ENCODE measurements at places on chromosomes 4 and X.

GRCh38 chr4:126582737-126583136 lies 1050.0 kb upstream of the INTU start:
- DNase-seq: no peak

GRCh38 chrX:101416691-101417090 lies 8.7 kb downstream of the HNRNPH2 start:
- DNase-seq: no peak

DNA sequence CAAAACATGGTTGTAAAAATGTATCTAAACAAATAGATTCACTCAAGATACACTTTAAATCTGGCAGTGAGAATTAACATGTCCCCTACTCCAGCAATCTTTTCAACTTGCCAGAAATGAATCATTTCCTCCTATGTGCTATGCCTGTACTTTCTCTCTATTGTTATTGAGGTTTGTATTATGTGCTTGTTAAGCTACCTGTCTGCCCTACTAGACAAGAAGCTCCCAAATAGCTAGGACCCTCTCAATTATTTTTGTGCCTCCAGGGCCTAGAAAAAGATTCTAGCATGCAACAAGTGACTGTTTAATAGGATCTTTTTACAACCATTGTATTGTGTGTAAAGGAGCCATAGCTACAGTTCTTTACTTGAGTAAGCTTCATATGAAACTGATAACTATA lies 3.5 kb upstream of the SAP30 start:
- DNase-seq: no peak

GRCh38 chrX:78517124-78517523 lies 142.0 kb downstream of the RTL3 start:
- no peak for DNase-seq

- no peak for DNase-seq
Observed at GRCh38 chr4:7777017-7777710, 162.5 kb downstream of the AFAP1 start.

DNA sequence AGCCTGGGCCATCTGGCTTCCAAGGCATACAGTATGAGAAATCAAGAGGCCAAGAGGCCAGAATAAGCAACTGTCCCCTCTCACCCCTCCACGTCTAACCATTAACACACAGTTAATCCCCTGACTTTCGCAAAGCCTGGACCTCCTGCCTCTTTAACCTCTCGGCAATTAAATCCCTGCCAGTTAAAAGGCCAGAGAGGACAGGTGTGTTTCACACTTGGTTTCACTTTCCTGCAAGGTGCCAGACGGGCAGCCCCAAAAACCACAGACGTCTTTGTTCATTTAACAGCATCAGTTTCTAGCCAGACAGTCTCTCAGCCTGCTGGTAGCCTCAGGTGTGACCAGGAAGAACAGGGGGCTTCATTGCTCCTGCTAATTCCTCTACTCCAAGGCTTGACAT lies 91.1 kb upstream of the KIT start:
- no peak for DNase-seq

DNA sequence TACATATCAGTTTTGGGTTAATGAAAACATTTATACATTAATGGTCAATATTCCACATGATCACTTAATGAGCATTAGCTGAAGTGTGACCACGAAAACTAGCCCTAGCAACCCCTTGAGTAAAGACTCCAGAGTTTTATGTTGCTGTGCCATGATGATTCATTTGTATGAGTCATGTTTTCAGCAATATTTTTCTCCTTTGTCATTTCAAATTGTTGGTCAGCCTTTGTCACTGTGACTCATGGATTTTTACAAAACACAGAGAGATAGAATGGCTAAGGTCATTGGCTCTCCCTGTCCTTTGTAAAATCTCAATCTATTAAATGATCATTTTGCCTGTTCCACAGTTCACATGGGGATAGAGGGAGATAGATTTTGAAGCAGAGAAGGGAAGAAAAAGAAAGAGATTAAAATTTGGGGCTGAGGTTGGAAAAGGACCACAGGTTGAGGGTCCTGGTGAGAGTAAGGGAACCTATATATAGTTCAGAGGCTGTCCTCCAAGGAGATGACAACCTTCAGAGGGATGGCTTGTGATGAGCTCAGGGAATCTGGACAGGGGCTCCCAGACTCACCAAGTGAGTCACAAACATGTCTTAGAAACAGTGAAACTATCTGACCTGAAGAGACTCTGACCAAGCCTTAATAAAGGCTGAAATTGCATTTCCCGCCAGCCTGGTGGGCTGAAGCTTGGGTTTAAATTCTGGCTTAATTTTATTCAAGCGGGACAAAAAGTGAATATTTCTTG lies 25.6 kb downstream of the NR0B1 start:
- no peak for DNase-seq

- no peak for DNase-seq
Observed at GRCh38 chrX:119410027-119410819, 11.1 kb downstream of the SLC25A43 start.

GRCh38 chrX:3178329-3178728 lies 137.1 kb downstream of the ARSF start:
- DNase-seq: no peak

GRCh38 chr4:151361966-151362365 lies 36.6 kb upstream of the SH3D19 start:
- DNase-seq: no peak

DNA sequence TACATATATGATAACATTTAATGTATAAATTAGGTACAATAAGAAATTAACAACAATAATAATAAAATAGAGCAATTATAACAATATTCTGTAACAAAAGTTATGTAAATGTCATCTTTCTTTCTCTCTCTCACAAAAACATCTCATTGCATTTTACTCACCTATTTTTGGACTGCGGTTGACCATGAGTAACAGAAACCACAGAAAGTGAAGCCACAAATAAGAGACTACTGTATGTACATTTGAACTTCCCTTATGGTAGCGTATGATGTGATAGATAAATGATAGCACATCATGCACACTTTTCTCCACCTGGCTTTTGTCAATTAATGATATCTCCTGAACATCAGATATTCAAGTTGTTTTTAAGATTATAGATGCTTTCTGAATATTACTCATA lies 80.5 kb downstream of the HNRNPD start:
- no peak for DNase-seq

- no peak for DNase-seq
Observed at GRCh38 chr4:60344908-60345307, 855.2 kb upstream of the ADGRL3 start.

GRCh38 chrX:136574548-136574947 lies 42.5 kb downstream of the VGLL1 start:
- peak; percentile 15 for DNase-seq

DNA sequence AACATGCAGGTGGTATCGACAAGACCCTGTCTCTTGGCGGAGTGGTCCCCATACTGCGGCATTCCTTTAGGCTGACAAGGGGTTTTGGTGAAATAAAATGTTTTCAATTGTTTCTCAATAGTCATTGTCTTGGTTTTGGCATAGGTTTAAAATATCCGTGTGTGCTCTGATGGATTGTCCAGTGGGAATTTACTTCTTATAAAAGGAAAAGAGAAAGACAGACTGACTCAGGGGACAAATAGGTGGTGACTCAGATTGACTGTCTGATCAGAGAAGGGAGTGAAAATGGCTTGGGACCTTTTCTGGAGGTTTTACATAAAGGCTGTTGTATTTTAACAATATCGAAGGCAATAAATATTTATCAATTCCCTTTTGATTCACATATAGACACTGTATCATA lies 129.8 kb downstream of the SORBS2 start:
- no peak for DNase-seq

DNA sequence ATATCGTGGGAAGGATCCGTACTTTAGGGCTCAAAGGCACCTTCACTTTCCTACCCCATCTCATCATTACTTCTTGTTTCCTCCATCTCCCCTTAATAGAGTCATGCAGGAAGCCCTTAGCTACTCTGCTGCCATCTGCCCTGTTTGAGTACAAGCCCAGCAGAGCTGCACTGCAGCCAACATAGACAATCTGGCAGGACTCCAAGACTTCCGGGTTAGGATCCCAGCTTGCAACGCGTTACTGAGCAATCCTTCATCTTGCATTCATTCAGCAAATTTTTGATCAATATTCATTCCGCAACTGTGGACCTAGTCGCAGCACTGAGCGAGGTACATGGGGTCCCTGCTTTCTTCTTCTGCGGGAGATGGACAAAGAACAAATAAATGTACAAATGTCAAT lies 344.9 kb downstream of the BCOR start:
- DNase-seq: no peak

- DNase-seq: peak; percentile 7
Observed at GRCh38 chr4:133147286-133147821, 1.7 kb upstream of the PCDH10 start.

DNA sequence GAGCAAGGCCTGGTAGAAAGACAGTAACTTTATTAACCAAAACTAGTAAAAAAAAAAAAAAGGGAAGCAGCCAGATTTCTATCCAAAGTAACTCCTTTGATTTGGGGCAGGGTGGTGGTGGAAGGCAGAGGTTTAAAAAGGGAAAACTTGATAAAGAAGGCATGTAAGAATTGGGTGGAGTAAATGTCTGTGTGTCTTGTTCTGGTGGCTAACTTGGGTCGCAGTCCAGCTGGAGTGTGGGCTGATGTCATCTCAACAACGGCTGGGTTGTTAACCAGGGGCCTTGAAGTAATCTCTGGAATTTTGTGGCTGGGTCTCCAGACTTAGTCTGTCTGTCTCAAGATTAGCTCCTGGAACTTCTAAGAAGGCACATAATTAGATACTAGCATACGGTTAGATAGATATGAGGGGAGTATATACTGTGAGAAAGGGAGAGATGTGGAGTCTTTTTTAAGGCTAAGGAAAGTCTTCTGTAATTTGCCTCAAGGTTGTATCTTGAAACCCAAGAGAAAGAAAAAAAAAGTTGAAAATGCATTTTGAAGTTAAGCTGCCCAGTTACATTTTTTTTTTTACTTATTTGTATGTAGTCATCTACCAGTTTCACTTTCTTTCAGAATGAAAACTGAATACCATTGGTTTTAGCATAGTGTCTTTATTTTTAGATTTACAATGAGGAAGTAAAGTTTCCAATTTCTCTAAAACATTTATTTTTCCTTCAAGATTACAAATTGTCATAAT lies 48.3 kb downstream of the MTHFD2L start:
- DNase-seq: no peak

DNA sequence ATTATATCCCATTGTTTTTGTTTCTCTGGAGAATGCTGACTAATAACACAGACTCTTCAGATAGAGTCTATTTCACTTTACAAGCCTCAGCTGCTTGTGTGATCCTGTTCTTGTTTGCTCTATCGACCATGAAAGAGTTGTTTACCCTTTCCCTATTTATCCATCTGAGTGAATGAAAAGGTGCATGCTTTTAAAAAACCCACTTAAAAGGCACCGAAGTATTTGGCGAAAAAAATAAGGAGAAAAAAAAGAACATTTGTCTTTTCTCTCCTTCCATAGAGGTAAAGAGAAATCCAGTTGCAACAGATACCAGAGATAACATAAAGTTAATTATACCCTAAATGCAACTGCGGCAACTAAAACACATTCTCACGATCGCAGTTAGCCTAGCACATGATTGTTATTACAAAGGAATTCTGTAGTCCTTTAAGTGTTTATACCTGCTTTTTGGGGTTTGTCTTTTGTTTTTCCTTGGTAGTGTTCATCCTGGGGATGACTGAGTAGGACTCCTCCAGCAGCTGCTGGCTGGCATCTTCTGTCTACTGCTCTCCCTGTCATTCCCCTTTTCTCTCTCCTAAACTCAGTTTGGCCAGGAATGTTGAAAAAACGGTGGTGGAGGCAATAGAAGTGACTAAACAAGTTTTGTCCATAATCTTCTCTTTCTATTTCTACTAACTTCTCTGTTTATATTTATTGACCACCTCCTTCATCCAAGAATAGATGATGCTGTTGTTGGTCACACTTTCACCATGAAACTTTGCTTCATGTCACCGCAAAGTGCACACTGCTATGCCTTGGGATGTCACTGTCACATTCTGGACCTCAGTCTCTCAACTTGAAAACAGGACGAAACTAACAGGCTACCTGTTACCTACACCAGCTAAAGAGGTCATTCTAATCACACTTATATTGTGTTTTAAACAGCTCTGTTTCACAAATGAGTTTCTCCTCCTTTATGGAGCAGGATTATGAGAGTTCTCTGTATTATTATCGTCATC lies 41.9 kb upstream of the FRAS1 start:
- no peak for DNase-seq

- no peak for DNase-seq
Observed at GRCh38 chr4:155629183-155629825, 37.3 kb upstream of the GUCY1A1 start.

GRCh38 chrX:150941580-150941979 lies 41.6 kb upstream of the HMGB3 start:
- no peak for DNase-seq

GRCh38 chrX:115232933-115233496 lies 881 bp downstream of the LRCH2 start:
- peak; percentile 13 for DNase-seq

- no peak for DNase-seq
Observed at GRCh38 chr4:75126058-75126457, 193.1 kb downstream of the PARM1 start.

DNA sequence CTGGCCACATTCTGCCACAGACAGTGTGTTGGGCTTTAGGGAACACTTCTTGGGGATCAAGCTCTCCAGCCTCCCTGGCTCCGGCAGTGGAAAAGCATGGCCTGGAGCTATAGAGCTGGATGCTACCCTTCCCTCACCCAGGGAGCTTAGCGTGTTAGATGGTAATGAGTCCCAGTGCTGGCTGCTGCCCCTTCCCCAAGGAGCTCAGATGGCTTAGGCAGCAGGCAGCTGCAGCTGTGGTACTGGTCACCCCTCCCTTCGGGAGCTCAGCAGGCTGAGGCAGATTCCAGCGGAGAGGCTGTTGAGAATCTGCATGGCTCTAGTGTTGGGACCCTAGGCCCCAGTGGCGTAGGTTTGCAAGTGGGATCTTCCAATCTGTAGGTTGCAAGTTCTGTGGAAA lies 19.5 kb downstream of the TMEM144 start:
- DNase-seq: no peak

- DNase-seq: peak; percentile 19
Observed at GRCh38 chrX:38768079-38768478, 33.2 kb upstream of the MID1IP1 start.

DNA sequence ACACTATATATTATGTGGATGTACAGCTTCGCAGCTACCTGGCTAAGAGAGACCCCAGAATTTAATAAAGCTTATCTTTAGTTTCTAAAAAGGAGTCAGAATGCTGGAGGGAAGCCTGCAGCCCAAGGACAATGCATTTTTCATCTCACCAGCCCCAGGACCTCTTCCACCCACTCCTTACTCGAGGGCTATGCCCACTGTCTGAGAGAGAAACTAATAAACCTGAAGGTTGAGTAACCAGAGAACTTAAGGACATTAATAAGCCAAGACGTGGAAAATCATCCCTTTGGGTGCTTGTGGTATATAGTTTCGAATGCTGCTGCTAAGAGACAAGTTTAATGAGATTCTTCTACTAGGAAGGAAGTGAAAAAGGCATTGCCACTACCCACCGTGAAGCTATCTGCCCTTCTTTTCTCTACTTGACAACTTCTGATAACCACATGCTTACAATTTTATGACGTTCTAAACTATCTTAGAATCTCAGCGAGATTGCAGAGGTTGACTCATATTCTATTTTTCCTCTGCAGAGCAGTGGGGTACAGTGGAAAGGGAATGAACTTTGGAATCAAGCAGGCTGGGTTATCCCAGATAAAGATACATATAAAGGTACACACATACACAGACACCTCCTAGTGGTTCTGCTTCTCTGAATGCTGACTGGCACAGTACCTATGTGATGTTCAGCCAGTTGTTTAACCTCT lies 3.3 kb downstream of the RELL1 start:
- no peak for DNase-seq

GRCh38 chrX:79573760-79574159 lies 206.6 kb upstream of the ITM2A start:
- DNase-seq: no peak

- no peak for DNase-seq
Observed at GRCh38 chr4:95590615-95591014, 41.8 kb upstream of the UNC5C start.

- DNase-seq: no peak
Observed at GRCh38 chr4:722169-722725, 16.6 kb downstream of the PCGF3 start.

Data from hindlimb muscle (tissue), 1 donor.